ENCODE measurements at places on chromosomes 3 and 15.

- DNase-seq = peak; percentile 9
Observed at GRCh38 chr3:65548848-65549625, 489.7 kb downstream of the MAGI1 start.

- no peak for DNase-seq
Observed at GRCh38 chr3:52678265-52679198, 7.2 kb downstream of the PBRM1 start.

DNA sequence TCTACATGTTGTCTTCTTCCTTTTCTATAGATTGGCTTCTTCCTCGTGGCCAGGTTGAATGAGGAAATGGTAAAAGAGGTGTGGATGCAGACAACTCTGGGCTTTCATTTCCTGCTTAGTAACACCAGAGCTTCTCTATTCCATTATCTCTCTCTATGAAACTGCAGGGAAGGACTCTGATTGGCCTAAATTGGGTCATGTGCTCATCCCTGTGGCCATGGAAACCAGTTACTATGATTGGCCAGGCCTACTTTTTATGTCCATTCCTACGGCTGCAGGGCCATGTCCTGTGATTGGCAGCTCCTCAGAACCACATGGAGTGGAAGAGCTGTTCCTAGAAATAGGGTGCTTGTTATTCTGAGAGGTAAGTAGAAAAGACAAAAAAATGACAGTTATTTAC, 486.9 kb upstream of the ADAMTS9 start:
- DNase-seq = no peak

DNA sequence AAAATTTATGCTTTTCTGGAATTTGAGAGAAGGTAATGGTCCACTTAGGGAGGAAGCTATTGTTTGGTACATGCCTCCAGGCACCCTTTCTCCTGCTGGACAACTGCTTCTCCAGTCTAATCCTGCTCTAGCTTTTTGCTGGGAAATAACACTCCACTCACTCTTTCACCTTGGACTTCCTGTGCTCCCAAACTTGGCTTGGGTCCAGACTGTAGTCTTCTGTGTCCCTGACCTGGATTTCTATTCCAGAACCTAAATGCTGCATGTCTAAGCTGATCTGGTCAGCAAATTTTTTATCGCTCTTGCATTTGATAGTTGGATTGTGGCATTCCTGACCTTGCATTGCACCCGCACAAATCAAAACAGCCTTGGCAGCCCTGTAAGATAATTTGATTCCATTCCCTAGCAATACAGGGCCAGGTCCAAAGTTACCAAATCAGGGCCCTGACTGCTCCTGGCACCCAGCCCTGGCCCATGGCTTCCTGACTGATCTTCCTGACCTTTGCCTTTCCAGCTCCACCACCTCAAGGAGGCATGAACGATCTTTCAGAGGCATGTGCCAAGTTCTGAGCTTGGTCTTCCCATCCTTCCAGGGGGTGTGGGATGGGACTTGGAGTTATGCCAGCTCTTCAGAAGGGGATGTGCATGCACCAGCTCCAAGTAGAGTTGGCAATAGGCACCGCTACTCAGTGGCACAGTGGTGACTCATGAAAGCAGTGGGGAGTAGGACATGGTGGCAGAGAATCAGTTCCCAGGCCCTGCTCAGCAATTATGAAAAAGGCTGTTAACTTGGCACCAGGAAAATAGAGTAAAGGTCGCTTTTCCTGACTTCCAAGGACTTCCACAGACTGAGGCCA, 43.9 kb upstream of the GOLGA8J start:
- no peak for DNase-seq

- DNase-seq = no peak
Observed at GRCh38 chr3:13891492-13892073, 11.7 kb upstream of the WNT7A start.

DNA sequence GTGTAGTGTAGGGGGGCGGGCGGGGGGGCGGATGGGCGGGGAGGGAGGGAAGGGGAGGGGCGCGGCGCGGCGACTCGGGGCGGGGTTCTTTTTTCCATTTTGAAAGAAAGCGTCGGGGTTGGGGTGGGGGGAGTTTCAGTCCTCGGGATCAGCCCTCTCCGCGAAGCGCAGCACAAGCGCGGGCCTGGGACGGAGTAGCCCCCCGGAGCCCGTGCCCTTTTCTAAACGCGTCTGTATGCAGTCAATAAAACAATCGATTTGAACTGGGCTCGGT, 6.1 kb downstream of the ISLR2 start:
- no peak for DNase-seq

- DNase-seq = peak; percentile 41
Observed at GRCh38 chr15:33988384-33988783, 20.1 kb downstream of the CHRM5 start.

GRCh38 chr15:81087066-81087465, 47.0 kb upstream of the CFAP161 start:
- no peak for DNase-seq

Data from HepG2 (cell line).